ENCODE measurements at places on chromosomes 13 and 19.

GRCh38 chr13:29996316-29996715, 145.9 kb upstream of the UBL3 start:
- DNase-seq, result no peak

- DNase-seq, result no peak
These were observed 150.3 kb downstream of the IER2 start for GRCh38 chr19:13300421-13301030.

GRCh38 chr13:74662905-74663304, 528.7 kb upstream of the KLF12 start:
- no peak for DNase-seq

GRCh38 chr19:57961785-57962184, 12.5 kb downstream of the C19orf18 start:
- no peak for DNase-seq

- DNase-seq, result no peak
These were observed 499.8 kb downstream of the GPC6 start for GRCh38 chr13:93726173-93726957.

DNA sequence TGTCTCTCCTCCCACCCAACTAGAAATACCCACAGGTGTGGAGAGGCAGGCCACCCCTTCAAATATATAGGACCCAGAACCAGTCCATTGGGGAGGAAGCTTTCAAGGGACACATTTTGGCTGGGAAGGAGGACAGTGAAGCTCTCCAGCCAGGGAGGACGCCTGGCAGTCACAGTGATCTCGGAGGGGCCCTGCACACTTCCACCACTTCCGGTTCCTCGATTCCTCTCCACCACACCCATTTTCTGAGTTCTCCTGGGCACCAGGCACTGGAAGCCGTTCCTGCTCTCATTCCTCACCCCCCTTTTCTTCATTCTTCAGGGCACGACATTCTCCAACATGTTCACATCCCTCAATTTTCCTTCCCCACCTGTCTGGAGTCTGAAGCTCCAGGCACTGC, 30.4 kb upstream of the CEACAM21 start:
- peak; percentile 64 for DNase-seq

GRCh38 chr13:107518780-107519179, 696.6 kb downstream of the LIG4 start:
- DNase-seq, result no peak

DNA sequence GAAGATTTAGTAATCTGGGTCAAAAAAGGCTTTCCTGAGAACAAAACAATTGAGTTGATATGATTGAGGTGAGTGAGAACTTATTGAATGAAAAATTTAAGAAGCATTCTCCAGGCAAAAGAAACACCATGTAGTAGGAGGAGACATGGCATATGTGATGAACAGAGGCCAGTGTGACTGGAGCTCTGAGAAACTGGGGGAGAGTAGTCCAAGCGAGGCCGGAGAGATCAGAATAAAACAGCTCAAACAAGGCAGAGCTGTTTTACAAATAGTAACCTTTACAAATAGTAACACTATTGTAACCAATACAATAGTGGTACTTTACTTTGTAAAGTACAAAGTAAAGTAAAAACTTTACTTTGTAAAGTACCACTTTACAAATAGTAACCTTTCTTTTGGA, 1159.1 kb downstream of the PCDH9 start:
- DNase-seq, result no peak

DNA sequence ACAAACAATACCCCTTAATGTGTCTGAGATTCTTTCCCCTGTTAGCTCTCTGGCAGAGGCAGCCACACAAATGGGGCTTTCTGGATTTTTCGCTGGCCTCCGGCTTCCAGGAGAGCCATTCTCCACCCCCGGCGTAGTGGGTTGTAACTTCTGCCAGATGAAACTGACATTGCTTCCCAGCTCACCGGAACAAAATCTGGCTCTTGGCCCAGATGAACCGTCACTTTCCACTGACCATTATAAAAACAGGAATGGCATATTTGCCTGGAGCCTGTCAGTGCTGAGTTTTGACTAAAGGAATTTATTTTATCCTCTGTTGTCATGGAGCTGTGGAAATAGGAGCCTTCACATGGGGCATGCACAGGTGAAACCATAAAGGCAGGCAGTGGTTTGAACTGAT, 120.6 kb upstream of the GPR12 start:
- DNase-seq, result no peak

GRCh38 chr13:99332456-99332855, 25.3 kb upstream of the GPR183 start:
- DNase-seq, result no peak

DNA sequence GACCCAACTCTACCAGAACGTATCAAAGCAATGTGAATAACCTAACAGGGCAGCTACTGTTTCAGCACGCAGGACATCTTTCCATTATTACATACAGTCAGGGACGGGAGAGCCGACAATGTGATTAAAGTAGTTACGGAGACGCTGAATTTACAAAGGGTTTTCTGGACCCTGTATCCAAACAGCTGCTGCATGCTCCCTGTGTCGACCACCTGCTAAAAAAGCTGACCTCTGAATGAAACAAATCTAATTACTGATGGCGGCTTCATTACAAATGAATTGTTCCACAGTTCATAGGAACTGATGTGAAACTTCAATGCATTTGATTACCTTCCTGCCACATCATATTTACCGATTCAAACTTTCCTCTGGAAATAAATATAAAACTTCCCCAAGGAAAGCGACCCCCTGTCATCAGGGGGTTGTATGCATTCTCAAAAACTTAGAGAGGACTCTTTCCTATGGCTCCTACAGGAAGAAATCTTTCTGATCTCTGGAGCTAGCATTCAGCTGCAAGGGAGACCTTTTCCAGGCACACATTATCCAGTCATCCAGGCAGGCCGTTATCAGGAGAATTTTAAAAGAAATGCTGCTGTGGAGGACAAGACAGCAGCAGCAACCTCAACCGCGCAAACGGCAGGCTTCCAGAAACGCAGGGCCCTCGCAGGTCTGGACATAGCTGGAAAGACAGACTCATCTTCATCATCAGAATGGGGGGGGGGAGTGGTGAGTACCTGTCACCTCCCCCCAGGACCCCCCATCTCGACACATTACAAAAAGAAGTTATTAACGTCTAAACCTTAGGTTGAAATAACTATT, 3.1 kb downstream of the EFNB2 start:
- DNase-seq, result no peak

DNA sequence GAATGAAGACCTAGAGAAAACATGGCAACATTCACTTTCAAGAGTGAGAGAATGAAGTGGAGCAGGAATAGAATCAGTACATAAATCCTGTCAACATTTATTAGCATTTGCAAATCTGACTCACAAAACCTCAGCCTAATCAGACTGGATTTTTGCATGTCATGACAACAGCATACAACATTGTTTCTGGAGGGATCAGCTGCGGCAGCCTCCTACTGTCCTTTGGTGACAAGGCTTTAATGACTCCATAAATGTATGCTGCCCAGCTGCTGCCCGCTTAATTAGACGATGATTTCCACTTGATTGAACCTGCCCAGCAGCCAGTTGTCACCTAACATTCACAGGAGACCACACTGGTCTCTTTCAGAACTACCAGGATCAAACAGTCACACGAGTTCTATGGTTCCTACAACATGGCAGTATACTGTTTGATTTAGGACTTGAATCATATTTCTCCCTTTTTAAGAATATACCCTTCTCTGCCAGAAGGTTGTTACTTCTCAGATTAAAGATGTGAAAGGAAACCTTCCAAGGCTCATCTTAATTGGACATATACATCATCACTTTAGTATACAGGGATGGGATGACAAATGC, 9.3 kb downstream of the EBPL start:
- DNase-seq, result no peak

- no peak for DNase-seq
These were observed 69.6 kb downstream of the ZNF557 start for GRCh38 chr19:7139095-7139494.

- no peak for DNase-seq
These were observed 73.4 kb upstream of the RAP2A start for GRCh38 chr13:97360610-97361009.

DNA sequence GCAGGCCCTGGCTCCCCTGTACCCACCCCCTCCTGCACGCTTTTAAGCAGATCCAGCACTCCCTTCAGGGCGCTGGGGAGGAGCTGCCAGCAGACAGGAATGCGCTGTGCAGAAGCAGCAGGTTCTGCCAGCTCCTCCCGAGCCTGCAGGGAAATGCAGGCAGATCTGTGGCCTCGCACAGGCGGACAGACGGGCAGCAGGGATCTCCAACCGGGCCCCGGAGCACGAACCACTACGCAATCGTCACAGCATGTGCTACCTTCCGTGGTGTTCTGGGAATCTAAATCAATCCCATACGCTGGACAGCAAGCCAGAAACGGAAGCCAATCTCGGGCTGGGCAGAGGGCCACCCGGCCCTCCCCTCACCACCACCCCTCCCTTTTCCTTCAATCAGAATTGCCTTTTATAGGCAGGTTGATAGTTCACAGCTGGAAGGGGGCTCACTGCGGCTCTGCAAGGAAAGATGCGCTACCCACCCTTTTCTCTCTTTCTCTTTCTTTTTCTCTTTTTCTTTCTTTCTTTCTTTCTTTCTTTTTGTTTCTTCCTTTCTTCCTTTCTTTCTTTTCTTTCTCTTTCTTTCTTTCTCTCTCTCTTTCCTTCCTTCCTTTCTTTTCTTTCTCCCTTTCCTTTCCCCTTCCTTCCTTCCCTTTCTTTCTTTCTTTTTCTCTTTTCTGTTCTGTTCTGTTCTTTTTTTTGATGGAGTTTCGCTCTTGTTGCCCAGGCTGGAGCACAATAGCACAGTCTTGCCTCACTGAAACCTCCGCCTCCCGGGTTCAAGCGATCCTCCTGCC, 99.9 kb downstream of the GNG7 start:
- no peak for DNase-seq

DNA sequence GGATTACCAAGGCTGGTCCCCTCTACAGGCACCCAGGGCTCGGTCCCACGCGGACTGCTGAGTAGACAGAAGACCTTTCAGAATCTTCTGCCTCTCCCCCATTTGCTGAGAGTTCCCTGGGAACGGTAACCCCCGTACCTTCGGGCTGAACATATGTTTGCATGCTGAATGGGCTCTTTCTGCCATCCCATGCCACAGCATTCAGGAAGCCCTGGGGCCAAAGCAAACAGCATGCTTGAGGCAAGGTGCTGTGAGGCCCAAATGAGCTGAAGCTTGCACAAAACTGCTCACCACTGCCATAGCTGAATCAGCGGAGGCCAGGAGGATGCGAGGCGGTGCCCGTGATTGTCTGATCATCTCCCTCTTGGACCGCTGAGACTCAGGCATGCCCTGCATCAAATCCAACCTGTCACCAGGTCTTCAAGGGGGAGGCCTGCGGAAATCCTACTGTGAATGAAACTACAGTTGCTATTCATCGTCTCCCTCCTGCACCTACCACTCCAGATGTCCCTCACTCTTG, 16.3 kb upstream of the C19orf12 start:
- DNase-seq, result no peak

DNA sequence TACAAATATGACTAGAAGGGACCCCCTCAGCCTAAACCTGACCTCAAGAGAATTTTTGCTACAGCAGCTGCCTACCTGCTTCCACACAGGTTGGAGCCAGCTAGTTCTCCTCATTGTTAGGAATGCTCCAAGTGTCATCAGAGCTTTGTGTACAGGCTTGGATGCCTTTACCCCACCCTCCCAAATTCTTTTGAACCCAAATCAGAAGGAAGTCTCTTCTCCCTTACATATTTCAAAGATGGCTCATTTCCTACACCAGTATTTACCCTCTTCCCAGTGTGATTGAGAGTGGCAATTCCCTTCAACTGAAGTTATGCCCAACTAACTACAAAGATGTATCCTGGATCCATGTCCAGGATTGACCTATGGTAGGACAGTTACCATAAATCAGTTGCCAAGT, 323.2 kb downstream of the OXGR1 start:
- no peak for DNase-seq

- no peak for DNase-seq
These were observed 22.6 kb upstream of the USP12 start for GRCh38 chr13:27194209-27194608.

DNA sequence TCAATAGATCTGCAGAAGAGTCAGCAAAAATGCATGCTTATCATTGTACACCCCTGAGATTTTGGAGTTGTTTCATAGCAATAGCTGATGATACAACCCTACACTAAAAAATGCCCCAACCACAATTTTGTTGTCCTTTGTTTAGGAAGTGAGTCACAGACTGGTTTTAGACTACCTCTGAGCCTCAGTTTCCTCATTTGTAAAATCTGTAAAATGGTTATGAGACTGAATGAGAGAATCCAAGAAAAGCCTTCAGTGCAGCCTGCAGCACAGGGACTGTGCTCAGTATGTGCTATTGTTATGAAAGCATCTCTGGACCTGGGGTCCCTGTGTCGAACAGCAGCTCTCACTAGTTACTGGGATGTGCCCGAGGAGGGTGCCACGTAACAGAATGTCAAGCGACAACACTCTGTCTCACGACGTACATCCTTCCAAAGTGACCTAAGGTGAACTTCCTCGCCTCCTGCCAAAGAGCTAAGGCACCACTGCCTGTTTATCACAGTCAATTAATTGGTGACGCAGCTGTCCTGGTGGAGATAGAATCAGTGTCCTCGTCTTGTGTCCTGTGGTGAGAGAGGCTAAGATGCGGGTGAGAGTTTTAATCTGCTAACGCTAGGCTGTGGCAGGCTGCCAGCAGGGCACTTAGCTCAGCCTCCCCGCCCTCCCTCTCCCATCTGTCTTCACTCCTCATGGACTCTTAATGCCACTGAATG, 18.1 kb downstream of the DHRS12 start:
- no peak for DNase-seq

GRCh38 chr13:31455581-31455980, 255.8 kb downstream of the B3GLCT start:
- no peak for DNase-seq

- DNase-seq, result no peak
These were observed 2.9 kb downstream of the C13orf46 start for GRCh38 chr13:113970810-113971470.

- no peak for DNase-seq
These were observed 55.9 kb downstream of the STARD13 start for GRCh38 chr13:33229446-33230177.

GRCh38 chr13:45086484-45086883, 33.8 kb upstream of the GTF2F2 start:
- DNase-seq, result no peak

DNA sequence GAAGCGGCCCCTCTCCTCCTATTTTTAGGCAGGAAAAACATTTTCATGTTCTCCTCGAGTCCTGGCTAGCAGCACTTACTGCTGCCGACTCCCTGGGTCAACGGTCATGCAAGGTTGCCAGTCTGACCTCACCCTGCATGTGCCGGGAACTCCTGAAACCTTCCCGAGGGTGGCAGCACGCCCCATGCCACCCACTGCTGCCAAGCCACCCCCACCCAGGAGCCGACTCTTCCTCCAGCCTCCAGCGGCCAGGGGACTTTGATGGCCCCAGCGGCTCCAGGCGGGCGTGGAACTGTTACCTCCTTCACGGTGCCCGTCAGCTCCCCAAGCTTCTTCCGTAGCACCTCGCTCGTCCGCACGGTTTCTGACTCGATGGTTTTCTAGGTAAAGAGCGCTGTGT, 8.7 kb downstream of the TIMM44 start:
- DNase-seq, result no peak

Data from activated T-cell treated with anti-CD3 and anti-CD28 coated beads, Interleukin-2, amount 50 U/mL, for 48 hours (primary cell).